ENCODE measurements at places on chromosomes 12 and 14. TPM values are rescaled to one million over a fixed set of nuclear protein-coding genes. Genes with fewer than 3 reads are reported as not detected.

BTG1 gene
- 2.5 TPM for total RNA-seq

GRCh38 chr14:24286996-24287395, 12.6 kb downstream of the DHRS1 start:
- DNase-seq: no peak

GRCh38 chr12:6946033-6946919, 2.5 kb downstream of the C12orf57 start:
- DNase-seq: no peak

DNA sequence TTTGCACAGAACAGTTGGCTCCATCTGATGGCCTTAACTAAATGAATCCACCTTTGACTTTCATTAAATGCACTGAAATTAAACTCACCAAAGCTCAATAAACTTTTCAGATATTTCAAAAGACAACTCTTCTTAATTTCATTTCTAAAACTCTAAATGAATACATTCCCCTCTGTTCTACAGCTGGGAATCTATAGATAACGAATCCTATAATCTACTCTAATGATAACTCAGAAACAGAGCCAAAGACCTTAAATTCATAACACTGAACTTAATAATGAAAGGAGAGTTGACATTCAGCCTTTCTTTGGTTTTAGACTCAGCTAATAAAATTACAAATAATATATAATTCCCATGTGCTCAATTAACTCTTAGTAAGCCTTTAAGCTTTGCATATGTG, 150.5 kb downstream of the KCNH5 start:
- DNase-seq: no peak

GRCh38 chr14:100111931-100112704, 46.9 kb downstream of the EVL start:
- DNase-seq: no peak

DNA sequence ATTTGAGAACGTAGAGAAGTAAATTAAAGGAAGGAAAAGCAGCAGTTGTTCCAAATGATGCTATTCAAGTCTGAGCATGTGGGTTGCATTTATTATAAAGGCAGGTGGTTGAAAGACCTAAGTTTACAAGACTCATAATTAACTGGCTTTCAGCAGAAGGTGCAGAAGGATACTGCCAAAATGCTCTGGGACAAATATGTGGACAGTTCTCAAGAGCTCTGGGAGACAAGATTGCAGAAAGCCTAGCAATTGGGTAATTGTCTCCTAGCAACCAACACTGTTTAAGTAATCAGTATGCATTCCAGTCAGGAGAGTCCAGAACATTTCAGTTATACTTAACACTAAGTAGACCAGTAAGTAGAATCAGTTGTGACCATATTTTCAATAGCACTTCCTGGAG, 131.5 kb downstream of the GPR135 start:
- DNase-seq: peak; percentile 12

EML5 gene
- total RNA-seq: 1.4 TPM

DNA sequence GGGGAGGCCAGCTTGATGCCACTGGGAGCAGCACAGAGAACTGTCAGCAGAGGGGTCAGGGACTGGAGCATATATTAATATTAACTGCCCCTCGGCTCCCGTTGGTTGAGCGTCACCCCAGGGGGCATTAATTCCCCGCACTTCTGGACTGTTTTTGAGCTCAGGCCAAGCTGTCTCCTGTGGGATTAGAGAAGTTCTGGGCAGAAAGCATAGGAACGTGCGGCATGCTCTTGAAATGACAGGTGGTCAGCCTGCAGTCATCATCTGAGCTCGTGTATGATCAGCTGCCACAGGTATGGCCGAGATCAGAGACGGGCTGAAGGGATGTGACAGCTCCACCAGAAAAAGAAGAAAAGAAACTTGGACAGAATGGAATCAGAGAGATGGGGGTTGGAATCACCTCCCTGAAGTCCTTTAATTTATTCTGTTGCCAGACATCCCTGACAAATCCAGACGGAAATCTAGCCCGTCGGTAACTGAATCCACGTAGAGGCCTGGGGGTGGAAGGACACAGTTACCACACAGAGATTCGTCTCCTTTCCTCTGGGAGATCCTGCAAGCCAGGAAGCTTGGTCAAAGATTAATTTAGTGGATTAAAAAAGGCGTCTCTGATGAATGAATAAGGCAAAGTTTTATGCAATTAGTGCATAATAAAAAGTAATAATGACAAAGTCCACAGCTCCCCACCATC, 23.6 kb downstream of the NR1H4 start:
- DNase-seq: no peak

GRCh38 chr12:93135286-93136239, 206.5 kb upstream of the EEA1 start:
- peak; percentile 38 for DNase-seq

- no peak for DNase-seq
Observed at GRCh38 chr14:34582117-34582680, 42.7 kb upstream of the EAPP start.

- peak; percentile 68 for DNase-seq
Observed at GRCh38 chr12:110744151-110744571, 1.5 kb upstream of the PPP1CC start.

INHBC gene
- total RNA-seq: not detected

DNA sequence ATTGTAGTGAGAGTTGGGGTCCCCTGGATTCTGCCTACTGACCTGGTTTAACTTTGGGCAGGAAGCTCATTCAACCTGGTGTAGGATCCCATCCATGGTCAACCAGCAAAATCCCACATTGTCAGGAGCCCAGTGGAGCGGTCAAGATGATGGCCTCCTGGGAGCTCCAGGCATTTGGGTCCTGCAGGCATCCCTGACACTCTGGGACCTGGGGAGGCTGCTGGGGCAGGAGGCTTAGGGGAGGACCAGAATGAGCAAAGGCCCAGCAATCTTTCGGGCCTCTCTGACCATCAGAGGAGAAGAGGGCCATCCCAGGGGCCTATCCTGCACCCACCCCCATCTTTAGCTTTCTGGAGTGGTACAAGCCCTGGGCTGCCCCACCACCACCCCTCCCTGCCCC, 104.0 kb downstream of the PRMT8 start:
- DNase-seq: no peak

HHIPL1 gene
- total RNA-seq: 2.5 TPM

SYNE3 gene
- total RNA-seq: 1.5 TPM

- no peak for DNase-seq
Observed at GRCh38 chr14:29757188-29757680, 170.4 kb downstream of the PRKD1 start.

GRCh38 chr12:105897311-105897725, 241.4 kb downstream of the NUAK1 start:
- DNase-seq: no peak

- no peak for DNase-seq
Observed at GRCh38 chr12:17301544-17301943, 695.6 kb upstream of the LMO3 start.

- no peak for DNase-seq
Observed at GRCh38 chr14:76580399-76580798, 180.9 kb upstream of the VASH1 start.

DNA sequence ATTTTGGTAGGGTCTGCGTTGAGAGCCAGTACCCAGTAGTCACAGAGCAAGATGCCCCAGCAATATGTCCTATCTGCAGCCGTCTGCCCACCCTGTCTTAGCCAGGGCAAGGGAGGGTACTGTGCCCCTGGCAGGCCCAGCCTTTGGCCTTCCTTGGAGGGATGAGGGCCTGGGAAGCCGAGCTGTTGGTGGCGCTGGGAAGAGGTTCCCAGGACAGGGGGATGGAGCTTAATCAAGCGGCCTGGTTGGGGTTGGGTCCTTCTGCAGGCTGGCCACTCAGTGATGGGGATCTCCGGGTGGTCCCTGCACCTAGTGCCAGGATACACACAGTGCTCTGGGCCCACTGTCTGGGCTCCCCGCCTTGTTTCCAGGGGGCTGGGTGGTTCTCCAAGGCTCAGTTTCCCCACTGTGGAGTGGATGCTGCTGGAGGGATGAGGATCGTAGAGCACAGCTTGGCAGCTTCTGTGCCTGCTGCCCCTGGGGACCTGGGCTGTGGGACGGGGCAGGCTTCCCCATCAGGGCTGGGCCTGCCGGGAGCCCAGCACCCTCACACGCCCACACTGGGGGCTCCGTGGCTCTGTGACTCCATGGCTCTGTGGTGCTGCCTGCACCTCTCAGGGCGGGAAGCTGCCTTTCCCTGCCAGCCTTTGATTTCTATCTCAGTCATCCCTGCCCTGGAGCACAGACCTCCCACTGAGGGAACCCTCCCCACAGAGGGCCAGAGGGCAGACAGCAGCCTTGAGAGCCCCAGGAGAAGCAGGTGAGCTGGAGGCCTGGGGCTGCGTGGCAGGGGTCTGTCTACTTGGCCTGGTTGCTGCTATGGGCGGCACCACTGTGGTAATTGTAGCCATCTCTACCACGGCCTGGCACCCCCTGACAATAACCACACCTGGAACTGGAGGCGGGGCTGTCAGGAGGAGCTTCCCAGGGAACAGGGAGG, 357.0 kb downstream of the TMEM121 start:
- no peak for DNase-seq

DNA sequence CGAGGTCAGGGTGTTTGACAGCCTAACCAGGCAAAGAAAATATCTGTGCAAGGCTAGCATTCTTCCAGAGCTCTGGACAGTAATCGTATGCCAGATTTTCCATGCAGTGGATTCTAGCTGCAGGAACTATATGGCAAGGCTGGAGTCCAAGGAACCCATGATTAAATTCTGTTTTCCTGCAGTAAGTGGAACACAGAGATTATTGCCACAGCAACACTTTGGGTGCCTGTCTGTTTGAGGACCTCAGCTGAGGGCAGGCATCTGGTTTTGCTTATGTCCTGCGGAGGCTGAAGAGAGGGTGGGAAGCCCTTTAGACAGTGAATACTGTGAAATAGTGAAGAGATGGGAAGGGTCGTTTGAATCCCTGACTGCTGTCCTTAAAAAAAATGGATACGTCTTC, 104.4 kb downstream of the DAD1 start:
- DNase-seq: no peak

DNA sequence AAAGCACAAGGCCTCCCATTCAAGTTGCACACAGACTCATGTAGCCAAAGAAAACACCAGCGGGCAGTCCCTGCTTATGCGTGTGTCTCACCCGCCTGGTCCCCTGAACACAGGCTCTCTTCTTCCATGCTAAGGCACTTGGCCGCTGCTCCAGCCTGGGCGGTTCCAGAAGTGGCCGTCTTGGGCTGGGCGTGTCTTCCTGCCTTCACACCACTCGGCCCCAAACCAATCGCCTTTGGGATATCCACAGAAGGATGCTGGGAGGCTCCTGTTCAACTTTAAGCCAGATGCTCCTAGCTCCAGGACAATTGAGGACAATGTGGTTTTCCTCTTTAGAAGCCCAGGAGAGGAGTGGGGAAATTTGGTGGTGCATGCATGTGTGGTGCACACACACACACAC, 2.2 kb downstream of the SCARB1 start:
- DNase-seq: peak; percentile 41

DNA sequence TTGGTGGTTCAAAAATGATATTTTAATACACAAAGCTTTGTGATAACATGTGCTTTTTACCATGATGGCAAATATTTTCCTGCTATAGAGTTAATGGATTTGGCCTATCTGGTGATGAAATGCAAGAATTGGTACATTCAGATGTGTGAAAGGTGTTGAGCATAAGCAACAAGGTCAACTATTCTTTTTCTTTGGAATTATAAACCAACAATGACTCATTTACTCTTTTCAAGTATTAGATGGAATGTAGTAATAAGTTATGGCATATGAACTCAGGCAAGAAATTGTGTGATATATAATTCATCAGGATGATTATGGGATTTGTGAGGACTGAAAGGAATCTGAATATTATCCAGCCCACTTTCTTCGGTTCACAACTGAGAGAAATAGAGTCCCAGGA, 471.4 kb downstream of the ETNK1 start:
- DNase-seq: no peak

DNA sequence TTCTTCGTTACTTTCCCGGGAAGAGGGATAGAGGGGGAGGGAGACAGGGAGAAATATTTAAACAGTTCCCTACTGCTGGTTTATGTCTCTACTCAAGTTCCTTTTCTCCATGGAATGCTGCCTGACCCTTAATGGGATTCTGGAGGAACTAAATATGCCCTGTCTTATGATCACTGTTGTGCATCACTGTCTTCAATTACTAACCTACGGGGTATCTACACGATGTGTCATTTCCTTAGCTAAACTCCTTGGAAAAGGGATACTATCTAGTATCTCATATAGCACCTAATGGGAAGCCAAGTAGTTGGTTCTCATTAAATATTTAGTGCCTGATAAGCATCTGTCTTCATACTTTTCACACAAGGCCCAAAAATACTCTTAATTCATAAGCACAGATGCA, 37.5 kb upstream of the FBLN5 start:
- DNase-seq: no peak
